ENCODE measurements at places on chromosomes 7 and 10.

- no peak for DNase-seq
Observed at GRCh38 chr7:94228678-94229077, 166.0 kb upstream of the COL1A2 start.

GRCh38 chr10:7474388-7474787, 63.6 kb upstream of the SFMBT2 start:
- DNase-seq, result no peak

DNA sequence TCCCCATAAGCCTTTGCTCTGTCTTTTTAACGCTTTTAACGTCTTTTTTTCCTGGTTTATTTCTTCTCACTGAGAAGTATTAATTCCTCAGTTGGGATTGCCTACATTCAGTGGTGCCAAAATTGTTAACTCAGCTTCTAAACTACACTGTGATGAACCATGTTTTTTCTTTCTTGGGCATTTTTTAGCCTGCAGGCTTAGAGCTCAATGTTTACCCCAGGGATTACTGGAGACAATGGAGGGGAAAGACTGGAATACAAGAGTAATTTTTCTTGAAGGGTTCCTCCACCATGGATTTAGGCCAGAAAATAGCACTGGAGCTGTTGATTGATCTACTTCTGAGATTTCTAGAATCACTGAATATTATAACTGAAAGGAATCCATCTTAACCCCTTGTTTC, 19.8 kb downstream of the STAMBPL1 start:
- DNase-seq, result no peak

- no peak for DNase-seq
Observed at GRCh38 chr10:132707121-132707775, 78.7 kb downstream of the NKX6-2 start.

DNA sequence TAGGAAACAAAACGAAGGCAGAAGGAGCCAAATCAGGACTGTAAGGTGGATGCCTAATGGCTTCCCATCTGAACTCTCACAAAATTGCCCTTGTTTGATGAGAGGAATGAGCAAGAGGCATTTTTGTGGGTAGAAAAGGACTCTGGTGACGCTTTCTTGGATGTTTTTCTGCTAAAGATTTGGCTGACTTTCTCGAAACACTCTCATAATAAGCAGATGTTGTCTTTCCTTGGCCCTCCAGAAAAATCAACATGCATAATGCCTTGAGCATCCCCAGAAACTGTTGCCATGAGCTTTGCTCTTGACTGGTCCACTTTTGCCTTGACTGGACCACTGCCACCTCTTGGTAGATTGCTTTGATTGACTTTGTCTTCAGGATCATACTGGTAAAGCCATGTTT, 13.5 kb downstream of the PTPN12 start:
- DNase-seq, result no peak

DNA sequence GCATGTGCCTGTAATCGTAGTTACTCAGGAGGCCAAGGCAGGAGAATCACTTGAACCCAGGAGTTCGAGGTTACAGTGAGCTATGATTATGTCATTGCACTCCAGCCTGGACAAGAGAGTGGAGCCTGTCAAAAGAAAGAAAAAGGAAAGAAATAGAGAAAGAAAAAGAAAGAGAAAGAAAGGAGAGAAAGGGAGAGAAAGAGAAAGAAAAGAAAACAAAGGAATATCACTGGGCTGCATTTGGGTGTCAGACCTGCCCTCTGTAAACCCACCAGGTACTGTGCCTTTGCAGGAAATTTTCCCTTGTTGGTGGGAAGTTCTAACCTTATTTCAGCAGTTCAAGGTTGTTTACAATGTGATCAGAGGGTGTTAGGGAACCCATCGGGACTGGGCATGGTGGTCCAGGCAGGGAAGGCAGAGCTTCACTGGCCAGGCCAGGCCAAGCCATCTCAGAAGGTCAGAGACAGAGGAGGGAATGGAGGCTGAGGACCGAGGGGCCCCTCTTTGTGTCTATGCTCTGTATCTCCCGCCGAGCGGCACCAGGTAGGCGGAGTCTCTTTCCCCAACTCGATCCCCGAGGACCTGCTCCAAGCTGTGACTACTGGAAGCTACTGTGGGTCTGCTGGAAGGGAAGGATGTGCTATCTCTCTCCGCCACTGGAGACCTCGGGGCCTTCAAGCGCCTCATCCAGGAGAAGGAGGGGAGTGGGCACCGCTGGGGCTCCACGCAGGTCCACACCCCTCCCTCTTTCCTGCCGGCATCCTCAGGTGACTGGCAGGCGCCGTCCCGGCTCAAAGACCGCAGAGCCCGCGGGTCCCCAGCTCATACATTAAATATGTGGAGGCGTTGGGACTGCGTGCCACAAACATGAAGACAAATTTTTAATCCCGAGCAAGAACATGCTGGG, 15.2 kb upstream of the KAZALD1 start:
- DNase-seq, result peak; percentile 53

DNA sequence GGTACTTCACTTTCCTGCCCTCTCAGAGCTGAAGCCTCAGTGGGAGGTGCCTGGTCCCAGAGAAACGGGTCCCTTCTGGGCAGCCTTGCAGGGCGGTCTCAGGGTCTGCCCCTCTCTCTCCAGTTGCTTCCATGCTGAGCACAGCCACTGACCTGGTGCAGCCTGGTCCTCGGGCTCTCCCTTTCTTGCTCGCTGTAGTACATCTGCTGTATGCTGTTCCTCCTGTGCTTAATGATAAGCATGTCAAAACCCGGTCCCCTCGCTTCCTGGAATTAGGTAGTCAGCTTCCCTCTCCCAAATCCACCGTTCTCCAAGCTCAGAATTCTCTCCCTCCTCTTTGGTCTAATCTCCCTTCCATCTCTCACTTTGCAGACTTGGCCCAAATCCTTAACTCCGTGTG, 11.0 kb upstream of the HPS1 start:
- no peak for DNase-seq

GRCh38 chr10:3808689-3809199, 23.7 kb upstream of the KLF6 start:
- DNase-seq, result no peak

DNA sequence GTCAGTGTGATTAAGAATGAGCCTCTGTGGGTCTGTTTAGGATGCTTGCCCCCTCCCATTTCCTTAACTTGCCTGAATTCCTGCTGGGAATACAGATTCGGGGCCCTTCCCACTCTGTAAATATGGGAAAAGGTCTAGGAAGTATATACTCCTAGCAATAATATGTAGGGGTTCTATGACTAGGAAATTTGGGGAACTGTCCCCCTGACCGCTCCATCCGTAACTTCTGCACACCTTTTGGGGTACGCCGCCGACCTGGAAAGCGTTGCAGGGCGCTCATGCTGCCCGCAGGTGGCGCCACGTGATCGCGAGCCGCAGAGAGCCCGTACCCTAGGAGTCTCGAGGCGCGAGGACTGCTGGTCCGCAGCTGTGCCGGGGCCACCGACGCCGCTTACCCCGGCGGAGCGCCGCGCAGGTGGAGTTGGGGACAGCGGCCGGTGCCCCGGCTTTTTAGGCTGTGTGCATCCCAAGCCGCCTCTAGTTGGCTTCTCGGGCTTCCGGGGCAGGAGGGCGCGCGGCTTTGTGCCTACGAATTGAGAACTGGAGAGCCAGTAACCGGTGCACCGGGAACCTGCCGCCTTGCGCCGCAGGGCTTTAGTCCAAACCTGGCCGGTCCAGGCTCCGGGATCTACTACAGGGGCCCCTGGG, 656 bp upstream of the CNNM2 start:
- peak; percentile 81 for DNase-seq

- DNase-seq, result peak; percentile 55
Observed at GRCh38 chr7:151462306-151462779, 22.4 kb upstream of the CRYGN start.

GRCh38 chr10:75495434-75496190, 64.2 kb downstream of the LRMDA start:
- DNase-seq, result no peak

GRCh38 chr10:27794157-27794556, 48.5 kb upstream of the MKX start:
- DNase-seq, result peak; percentile 47

GRCh38 chr10:51423121-51423452, 276.3 kb downstream of the CSTF2T start:
- no peak for DNase-seq

DNA sequence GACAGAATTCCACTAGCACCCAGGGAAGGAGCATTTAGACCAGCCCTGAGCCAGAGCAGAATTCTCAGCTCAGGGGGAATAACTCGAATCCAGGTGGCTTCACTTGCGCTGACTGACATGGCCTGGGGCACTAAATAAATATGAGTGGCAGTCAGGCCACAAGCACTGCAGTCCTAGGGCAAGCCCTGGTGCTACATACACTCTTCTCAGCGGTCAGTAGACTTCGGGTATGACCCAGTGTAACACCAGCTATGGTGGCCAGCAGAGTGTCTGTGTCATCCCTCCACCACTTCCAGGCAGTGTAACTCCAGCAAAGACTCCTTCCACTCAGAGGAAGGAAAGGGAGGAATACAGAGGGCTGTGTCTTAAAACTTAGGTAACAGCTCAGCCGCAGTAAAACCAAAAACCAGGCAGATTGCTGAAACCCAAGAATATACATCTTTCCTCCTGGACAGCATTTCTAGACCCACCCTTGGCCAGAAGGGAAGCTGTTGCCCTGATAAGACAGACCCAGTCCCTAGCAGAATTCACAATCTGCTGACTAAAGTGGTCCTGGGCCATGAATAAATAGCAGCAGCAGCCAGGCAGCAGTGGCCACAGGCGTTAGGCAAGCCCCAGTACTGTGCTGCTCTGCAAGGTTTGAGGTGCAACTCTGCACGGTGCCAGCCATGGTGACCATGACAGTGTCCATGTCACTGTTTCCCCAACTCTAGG, 77.0 kb downstream of the SNX13 start:
- no peak for DNase-seq

DNA sequence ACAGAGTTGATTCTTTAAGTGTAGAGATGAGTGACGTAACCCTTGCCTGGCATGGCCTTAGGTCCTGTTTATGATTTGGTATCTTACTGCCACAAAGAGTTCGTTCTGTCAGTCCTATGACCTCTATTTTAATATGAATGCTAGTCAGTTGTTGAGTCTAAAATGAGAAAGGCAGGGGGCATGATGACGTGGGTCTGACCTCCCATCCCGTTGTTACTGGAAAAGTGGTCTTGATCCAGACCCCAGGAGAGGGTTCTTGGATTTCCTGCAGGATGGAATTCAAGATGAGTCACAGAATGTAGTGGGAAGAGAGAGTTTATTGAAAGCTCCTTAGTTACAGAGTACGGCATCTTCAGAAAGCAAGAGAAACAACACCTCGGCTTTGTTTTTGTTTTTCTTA, 317.0 kb upstream of the COBL start:
- no peak for DNase-seq

DNA sequence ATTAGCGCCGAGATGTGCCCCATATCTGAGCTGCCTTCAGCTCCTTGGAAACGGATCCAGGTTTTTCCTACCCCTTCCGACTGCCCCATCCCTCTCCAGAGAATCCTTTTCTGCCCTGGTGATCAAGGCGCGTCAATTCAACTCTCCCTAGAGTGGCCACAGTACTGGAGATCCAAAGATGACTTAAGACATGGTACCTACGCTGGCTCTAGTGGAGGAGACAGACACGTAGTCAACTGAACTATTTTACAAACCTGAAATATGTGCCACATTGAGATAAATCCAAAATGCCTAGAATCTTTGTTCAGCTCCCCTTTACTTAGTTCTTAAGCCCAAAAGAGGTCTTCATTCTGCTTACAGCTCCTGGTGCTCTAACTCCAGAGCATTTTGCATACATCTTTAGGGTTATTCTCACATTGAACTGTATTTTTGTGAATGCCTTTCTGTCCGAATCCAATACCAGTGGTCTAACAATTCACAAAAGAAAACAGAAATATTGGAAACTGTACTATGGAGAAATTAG, 444 bp upstream of the TNPO3 start:
- DNase-seq, result no peak

DNA sequence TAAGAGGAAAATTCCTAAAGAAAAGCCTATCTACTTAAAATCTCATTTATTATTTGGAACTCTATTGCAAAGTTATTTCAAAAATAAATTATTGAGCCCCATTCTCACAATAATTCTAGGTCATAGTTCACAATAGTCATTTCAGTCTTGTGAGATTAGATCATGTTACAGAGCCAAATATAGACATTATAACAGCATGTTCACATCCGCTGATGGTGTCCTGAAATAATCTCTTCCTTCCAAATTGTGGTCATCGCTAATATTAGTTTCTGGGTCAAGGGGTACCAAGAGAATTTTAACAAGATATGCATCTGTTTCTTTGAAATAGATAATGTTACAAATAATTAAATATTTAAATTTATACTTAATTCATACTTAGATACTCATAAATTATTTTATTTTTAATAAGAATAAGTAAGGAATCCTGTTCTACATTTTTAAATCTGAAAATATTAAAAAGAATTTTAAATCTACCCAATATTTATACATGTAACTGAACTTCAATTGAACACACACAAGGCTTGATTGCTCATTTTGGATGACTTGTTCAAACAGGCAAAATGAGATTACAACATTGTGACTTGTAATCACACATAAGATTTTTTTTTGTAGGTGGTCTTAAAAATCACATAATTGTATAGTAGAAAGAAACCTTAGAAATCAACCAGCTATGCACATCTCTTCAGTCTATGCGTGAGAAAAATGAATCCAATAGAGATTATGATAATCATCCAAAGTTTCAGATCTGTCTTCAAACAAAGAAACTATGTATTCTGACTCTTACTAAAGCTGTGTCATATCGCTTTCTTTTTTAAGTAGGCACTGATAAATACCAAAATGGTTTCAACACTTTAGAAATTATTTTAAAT, 13.1 kb downstream of the GNAT3 start:
- no peak for DNase-seq

GRCh38 chr10:28470873-28471651, 61.9 kb upstream of the WAC start:
- DNase-seq, result no peak

GRCh38 chr7:45660201-45660900, 86.2 kb downstream of the ADCY1 start:
- DNase-seq, result no peak

- no peak for DNase-seq
Observed at GRCh38 chr10:117933036-117933435, 113.7 kb downstream of the RAB11FIP2 start.

DNA sequence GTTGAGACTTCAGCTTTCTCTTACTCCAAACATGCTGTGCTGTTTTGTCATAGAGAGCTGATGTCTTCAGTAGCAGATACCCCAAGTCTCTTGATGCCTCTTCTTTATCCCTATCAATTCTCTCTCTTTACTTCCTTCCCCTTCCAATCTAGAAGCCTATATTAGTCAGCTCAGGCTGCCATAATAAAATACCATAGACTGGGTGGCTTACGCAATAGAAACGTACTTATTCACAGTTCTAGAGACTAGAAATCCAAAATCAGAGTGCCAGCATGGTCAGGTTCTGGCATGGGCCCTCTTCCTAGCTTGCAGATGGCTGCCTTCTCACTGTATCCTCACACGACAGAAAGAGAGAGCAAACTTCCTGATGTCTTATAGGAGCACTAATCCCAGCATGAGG, 9.0 kb upstream of the GARS1 start:
- no peak for DNase-seq

DNA sequence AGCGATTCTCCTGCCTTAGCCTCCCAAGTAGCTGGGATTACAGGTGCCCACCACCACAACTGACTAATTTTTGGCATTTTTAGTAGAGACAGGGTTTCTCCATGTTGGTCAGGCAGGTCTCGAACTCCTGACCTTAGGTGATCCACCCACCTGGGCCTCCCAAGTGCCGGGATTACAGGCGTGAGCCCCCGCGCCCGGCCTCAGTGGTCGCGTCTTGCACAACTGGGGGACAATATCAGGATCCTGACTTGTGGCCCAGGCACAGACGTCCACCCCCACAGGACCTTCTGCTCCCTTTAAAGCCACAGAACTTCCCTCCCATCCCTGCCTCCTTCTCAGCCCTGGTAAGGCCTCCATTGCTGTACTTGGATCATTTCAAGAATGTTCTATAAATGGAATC, 16.8 kb upstream of the LARP4B start:
- no peak for DNase-seq

All from mesendoderm (in vitro differentiated cells).